ENCODE measurements at places on chromosomes 16 and 17. TPM values are rescaled to one million over a fixed set of nuclear protein-coding genes. Genes with fewer than 3 reads are reported as not detected.
A peak's percentile ranks its signal among the peaks of the same experiment; 100 is the strongest.

Gene IRX3
- total RNA-seq, result 40.7 TPM

Gene GALR2
- total RNA-seq, result not detected

DNA sequence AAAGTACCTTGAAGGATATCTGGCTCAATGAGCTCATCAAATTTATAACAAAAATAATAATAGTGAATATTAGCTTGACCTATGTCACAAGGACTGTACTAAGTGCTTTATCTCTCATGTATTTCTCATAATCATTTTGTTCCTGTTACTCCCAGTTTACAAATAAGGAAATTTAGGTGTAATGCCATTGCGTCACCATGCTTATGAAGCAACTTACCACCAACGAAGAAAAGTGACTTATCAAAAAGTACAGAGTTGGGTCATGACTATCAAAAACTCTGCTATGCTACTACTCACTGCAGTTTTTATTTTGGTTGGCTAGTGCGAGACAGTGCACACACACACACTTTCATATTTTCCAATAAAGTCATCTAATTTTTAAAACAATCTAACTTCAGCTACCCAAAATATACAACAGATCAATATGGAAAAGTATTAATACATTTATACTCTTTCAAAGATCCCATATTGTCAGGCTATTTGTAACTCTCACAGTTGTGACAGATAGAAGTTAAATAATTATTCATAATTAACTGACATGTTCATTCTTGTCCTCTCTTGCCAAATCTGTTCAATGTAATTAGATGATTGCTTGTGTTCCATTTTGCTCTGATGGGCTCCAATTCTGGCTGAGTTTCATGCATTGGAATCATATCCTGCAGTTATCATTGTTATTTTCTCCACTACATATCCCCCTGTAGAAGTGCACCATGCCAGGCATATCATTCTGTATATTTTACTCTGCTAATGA is 119.4 kb downstream of the KCNJ2 start:
- no peak overlapping the region for H3K27ac ChIP-seq
- H3K4me3 ChIP-seq, result no peak overlapping the region
- no peak for DNase-seq
- peaks cover 3% of the 10 kb centered on the region for H3K4me1 ChIP-seq
- H3K36me3 ChIP-seq, result no peaks in the 10 kb centered on the region
- no peaks in the 10 kb centered on the region for H3K27me3 ChIP-seq

- H3K36me3 ChIP-seq, result no peaks in the 10 kb centered on the region
- no peaks in the 10 kb centered on the region for H3K27me3 ChIP-seq
- H3K27ac ChIP-seq, result peak overlapping the region; percentile 57
- H3K4me3 ChIP-seq, result no peak overlapping the region
- peak; percentile 24 for DNase-seq
- H3K4me1 ChIP-seq, result peaks cover 52% of the 10 kb centered on the region
These were observed 45.2 kb upstream of the GSE1 start for GRCh38 chr16:85567935-85568334.

Gene PYDC1
- total RNA-seq, result not detected

DNA sequence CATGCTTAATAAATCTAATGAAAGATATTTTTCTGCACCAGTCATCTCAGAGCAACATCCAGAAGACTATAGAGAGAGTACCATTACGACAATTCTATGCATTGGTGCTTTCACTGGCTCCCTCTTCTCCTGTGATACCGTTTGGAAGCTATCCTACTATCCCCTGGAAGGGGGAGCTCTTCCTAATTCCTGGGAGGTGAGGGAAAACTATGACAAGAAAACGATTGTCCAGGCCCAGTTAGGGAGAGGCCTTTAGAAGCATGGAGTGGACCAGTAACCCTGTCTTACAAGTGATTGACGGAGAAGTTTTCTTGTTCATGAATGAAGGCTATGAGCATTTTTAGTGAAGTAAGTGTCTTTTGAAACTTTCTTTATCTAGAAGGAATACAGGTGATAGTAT is 150.2 kb downstream of the TANC2 start:
- no peaks in the 10 kb centered on the region for H3K4me1 ChIP-seq
- no peak overlapping the region for H3K27ac ChIP-seq
- no peaks in the 10 kb centered on the region for H3K36me3 ChIP-seq
- H3K4me3 ChIP-seq, result no peak overlapping the region
- DNase-seq, result no peak
- no peaks in the 10 kb centered on the region for H3K27me3 ChIP-seq

DNA sequence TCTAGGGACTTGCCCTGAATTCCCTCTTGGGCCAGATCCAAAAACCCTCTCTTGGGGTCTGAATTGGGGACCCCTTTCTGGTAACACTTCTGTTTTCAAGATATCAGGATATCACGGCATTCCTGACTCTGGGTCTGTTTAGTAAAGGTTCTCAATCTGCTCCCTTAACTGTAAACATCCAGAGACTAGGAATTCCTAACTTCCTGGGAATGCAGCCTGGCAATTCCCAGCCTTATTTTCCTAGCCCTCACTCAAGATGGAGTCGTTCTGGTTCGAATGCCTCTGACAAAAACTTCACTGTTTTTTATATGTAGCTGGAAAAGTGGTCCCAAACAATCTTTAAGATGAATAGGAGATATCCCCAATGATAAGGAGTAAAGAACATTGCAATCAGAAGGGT is 141.6 kb upstream of the XYLT1 start:
- no peaks in the 10 kb centered on the region for H3K27me3 ChIP-seq
- no peaks in the 10 kb centered on the region for H3K36me3 ChIP-seq
- H3K27ac ChIP-seq, result no peak overlapping the region
- H3K4me1 ChIP-seq, result no peaks in the 10 kb centered on the region
- DNase-seq, result no peak
- H3K4me3 ChIP-seq, result no peak overlapping the region

DNA sequence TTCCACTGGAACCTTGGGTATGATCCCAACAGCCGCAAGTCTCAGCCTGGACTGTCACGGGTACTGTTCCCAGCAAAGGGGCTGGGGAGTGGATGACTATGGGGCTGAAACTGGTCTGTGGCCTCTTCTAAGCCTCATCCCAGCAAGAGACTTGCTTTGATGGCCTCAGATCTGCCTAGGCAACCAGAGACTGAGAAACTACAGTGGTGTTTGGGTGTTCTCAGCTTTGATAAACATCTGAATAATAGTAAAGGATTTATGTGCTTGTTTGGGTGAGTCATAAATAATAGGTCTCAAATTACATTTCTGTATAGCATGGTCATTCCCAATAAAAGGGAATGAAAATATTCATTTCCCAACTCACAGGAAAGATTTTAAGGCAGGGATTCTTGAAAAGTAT is 30.2 kb upstream of the ULK2 start:
- no peak overlapping the region for H3K4me3 ChIP-seq
- H3K27ac ChIP-seq, result no peak overlapping the region

- DNase-seq, result no peak
- no peak overlapping the region for H3K27ac ChIP-seq
- H3K4me3 ChIP-seq, result no peak overlapping the region
- H3K36me3 ChIP-seq, result no peaks in the 10 kb centered on the region
These were observed 176.8 kb upstream of the HSBP1 start for GRCh38 chr16:83630979-83631378.

Gene SRSF2
- total RNA-seq, result 174 TPM

DNA sequence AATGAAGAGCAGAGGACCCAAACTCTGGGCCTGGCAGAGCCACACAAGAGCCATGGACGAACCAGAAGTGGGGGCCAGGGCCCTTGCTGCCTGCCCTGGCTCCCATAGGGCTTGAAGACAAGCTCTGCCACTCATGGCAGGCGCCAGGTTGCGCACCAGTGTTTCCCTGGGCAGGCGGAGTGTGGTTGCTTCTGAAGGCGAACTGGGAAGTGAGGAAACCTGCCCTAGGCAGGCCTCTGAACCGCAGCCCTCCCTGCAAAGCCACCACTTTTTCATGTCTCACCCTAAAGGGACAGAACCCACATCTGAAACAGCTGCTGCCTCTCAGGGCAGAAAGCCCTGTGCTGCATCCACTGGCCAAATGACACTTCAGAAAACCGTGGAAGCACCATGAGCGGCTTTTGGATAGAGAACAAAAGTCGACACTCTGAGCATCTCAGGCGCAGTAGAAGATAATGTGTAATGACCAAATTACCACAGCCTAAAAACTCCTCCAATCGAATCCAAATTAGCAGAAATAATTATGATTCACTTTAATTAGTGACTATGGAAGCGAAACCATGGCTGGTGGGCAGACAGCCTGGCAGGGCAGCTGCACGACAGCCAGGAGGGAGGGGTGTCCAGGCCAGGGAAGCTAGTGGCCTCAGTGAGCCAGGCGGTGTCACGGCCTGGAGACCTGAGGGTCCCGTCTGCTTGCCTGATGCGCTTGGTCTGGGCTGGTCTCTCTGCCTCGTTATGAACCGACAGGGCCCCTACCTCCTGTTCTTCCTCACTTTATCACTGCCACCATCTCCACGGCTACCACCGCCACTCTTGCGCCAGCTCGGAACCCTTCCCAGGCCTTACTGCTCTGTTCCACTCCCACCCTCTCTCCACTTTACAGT is 59.1 kb downstream of the PRMT7 start:
- no peak overlapping the region for H3K27ac ChIP-seq
- peaks cover 12% of the 10 kb centered on the region for H3K27me3 ChIP-seq
- no peak overlapping the region for H3K4me3 ChIP-seq
- DNase-seq, result peak; percentile 72
- no peaks in the 10 kb centered on the region for H3K4me1 ChIP-seq

DNA sequence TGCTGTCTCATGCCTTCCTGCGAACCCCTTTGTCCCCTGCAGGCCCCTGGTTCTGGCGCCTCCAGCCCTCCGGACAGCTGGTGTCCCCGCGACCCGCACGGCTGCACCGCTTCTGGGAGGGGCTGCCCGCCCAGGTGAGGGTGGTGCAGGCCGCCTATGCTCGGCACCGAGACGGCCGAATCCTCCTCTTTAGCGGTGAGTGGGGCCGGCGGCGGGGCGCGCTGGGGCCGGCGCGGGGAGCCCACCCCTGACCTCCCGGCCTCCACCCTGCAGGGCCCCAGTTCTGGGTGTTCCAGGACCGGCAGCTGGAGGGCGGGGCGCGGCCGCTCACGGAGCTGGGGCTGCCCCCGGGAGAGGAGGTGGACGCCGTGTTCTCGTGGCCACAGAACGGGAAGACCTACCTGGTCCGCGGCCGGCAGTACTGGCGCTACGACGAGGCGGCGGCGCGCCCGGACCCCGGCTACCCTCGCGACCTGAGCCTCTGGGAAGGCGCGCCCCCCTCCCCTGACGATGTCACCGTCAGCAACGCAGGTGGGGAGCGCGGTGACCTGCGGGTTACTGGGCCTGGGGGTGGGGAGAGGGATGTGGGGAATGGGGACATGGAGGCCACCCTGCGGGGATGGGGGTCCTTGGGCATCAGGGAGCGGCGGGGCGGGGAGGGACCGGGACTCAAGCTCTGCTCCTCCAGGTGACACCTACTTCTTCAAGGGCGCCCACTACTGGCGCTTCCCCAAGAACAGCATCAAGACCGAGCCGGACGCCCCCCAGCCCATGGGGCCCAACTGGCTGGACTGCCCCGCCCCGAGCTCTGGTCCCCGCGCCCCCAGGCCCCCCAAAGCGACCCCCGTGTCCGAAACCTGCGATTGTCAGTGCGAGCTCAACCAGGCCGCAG is 7.1 kb upstream of the IL32 start:
- peaks cover 6% of the 10 kb centered on the region for H3K36me3 ChIP-seq
- peak; percentile 65 for DNase-seq
- H3K27me3 ChIP-seq, result no peaks in the 10 kb centered on the region
- H3K4me1 ChIP-seq, result peaks cover 79% of the 10 kb centered on the region
- peak overlapping the region; percentile 74 for H3K4me3 ChIP-seq

DNA sequence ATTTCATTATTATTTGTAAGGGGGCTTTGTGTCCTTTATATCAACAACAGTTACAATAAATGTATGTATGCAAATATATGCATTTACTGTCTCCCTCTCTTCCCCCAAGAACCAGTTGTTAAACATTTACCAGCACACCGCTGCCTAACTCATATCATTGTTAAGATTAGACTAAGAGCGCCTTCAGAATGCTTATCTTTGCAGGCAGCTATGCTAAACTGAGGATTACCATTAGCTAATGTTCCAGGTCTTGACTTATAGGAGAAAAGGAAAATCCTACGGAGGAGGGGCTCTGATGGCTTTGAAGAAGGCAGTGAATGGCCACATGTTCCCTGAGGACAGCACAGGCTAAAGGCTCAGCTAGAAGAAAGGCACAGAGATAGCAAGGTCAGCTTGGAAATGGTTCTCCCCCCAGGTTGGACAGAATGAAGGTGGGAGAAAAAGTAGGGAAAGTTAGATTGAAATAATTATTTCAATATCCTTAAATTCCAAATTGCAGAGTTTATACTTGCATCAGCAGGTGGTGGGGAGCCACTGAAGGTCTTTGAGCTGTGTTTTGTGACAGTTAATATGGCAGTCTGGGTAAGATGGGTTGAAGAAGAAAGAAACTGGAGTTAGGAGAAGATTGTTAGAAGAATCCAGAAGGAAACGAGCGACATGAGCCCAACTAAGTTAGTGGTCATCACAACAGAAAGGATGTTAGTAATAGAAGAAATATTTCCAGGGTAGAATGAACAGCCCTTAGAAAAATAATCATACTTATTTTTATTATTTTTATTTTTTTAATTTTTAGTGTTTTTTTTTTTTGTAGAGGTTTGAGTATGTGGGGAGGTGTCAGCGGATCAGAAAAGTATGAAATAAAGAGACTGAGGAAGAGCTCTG is 87.0 kb upstream of the MAF start:
- no peak overlapping the region for H3K4me3 ChIP-seq
- no peaks in the 10 kb centered on the region for H3K27me3 ChIP-seq
- no peak overlapping the region for H3K27ac ChIP-seq
- DNase-seq, result no peak
- H3K36me3 ChIP-seq, result no peaks in the 10 kb centered on the region
- no peaks in the 10 kb centered on the region for H3K4me1 ChIP-seq

All from left lung (tissue), 14 donors.